ENCODE measurements at places on chromosomes 2 and 18.

- peak; percentile 32 for DNase-seq
These were observed 24.2 kb upstream of the CPO start for GRCh38 chr2:206915121-206915520.

DNA sequence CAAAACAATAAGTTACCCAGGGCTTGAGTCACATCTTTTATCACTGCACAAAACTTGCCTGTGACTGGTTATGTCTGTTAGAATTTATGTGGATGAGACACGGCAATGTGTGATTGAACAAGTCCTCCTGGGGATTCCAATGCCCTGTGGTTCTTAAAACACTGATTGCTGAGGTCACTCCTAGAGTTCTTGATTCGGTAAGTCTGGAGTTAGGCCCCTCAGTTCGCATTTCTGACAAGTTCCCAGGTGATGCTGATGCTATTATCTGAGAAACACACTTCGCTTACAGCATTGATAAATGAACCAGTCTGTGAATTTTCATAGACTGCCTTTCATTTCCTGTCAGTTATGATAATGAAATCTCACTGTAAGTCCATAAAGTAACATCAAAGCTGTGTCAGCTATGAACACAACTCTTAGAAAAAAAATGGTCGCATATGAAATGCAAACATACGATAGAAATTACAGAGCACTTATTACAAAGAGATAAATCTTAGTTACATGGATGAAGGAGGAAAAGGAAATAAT, 214.0 kb downstream of the DLGAP1 start:
- DNase-seq: no peak

GRCh38 chr2:40126006-40126405, 325.9 kb downstream of the SLC8A1 start:
- no peak for DNase-seq

- DNase-seq: no peak
These were observed 24.3 kb downstream of the DSC2 start for GRCh38 chr18:31077878-31078277.

- DNase-seq: no peak
These were observed 143.9 kb downstream of the ZBTB7C start for GRCh38 chr18:48265328-48265727.

All from RWPE1 (cell line).